ENCODE measurements at places on chromosomes 2 and 18.

DNA sequence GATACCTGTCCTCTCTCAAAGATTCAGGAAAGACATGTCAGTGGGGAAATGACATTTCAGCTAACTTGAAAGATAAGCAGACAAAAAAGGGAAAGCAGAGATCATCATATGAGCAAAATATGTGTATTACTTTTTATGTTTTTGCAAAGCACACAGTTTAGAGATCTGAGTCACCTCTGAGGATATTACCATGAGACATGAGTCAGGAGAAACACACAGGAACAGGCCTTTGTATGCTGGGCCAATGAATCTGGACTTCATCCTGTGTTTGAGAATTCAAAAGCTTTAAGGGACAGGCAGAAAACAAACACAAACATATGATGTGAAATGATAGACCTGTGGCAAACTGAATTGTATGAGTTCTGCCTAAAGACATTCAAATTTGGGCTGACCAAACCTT is 306.0 kb upstream of the EPC2 start:
- DNase-seq: no peak

DNA sequence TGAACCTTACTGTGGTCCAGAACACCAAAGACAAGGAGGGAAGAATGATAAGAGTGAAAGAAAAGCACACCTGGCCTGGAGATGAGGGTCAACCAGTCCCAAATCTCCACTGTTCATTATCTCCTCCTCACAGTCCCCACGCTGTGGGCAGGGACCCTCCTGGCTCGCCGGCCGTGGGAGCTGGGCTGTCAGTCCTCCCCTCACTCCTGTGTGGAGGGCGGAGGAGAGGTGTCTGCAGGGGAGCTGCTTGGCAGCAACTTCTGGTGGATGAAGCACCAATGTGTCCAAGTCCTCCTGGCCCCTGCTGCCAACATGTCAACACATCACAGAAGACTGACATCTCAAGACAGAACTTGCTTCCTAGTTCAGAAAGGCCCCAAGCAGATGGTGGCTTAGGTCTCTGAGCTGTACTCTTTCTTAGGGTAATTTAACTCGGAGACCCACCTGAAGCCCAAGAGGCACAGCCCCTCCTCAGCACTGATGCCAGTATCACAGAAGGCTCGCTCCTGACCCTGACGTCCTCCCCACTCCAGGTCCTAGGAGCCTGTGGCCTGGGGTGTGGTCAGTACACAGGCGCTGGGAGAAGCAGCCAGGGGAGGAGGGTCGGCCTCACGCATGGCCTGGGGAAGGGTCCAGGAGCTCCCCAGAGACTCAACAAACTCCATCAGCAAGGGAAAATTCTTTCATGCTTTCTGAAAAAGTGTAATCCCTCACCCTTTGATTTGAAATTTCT is 54.5 kb downstream of the PARD6G start:
- DNase-seq: no peak

DNA sequence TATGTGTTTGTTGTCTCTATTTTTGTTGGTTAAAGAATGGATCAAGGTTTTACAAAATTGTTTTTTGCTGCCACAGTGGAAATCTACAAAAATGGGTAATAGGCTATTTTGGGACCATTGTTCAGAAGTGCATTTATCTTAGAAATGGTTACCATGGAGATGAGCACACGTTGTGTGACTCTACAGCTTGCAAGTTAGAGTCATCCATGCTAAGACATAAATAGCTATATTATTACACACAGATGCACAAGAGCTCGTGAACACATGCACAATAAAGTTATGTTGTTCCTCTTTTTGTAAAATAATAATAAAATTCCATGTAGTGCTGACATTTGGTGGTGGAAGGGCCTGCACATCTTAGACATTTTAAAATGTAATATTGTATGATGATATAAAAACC is 15.5 kb upstream of the DUSP19 start:
- DNase-seq: no peak

- DNase-seq: no peak
Measured at GRCh38 chr18:59802031-59802430, 97.8 kb upstream of the PMAIP1 start.

DNA sequence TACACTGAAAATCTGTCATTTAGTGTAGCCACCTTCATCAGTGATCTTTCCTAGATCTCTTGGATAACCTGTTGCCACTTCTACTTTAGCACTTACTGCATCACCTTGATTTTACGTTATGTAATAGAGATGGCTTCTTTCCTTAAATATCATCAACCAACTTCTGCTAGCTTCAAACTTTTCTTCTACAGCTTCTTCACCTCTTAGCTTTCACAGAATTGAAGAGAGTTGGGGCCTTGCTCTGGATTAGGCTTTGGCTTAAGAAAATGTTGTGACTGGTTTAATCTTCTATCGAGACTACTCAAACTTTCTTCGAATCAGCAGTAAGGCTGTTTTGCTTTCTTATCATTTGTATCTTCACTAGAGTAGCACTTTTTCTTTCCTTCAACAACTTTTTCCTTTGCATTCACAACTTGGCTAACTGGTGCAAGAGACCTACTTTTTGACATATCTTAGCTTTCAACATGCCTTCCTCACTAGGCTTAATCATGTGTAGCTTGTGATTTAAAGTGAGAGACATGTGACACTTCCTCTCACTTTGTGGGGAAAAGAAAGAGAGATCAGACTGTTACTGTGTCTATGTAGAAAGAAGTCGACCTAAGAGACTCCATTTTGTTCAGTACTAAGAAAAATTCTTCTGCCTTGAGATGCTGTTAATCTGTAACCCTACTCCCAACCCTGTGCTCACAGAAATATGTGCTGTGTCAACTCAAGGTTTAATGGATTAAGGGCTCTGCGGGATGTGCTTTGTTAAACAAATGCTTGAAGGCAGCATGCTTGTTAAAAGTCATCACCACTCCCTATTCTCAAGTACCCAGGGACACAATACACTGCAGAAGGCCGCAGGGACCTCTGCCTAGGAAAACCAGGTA is 99.6 kb downstream of the ATL2 start:
- DNase-seq: no peak

DNA sequence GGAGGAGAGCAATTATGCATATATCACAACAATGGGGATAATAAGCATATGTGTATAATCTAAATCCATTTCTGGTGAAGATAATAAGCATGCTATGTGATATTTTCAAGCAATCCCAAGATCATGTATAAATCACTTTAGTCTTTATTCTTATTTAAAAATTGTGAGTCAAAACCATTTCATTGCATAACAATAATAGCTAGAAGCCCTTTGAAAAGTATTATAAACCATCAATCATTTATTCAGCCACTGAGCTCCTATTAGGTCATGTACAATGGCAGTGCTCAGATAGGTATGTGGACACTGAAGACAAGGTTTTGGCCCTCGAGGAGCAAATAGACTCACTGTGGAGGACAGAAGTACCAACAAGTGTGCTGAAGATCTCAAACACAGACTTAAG is 113.1 kb downstream of the CDCA7 start:
- DNase-seq: no peak

- no peak for DNase-seq
Measured at GRCh38 chr2:164911832-164912231, 43.5 kb downstream of the SLC38A11 start.

GRCh38 chr2:207417301-207417718 is 112.5 kb upstream of the CREB1 start:
- DNase-seq: no peak

- no peak for DNase-seq
Measured at GRCh38 chr2:181857483-181857882, 34.0 kb upstream of the ITPRID2 start.

GRCh38 chr2:161044095-161044865 is 115.9 kb upstream of the TANK start:
- DNase-seq: no peak

GRCh38 chr18:47150029-47150823 is at the start of gene HDHD2:
TSS of gene HDHD2 (minus strand) at chr18:47150500. CDS start at chr18:47136439, 14,061 bp downstream.
- peak; percentile 49 for DNase-seq

Measured in activated CD4-positive, CD25-positive, alpha-beta regulatory T cell (primary cell).